ENCODE measurements at places on chromosomes 3 and 15.

- DNase-seq, result no peak
These were observed 3.1 kb downstream of the STAG1 start for GRCh38 chr3:136749091-136749490.

DNA sequence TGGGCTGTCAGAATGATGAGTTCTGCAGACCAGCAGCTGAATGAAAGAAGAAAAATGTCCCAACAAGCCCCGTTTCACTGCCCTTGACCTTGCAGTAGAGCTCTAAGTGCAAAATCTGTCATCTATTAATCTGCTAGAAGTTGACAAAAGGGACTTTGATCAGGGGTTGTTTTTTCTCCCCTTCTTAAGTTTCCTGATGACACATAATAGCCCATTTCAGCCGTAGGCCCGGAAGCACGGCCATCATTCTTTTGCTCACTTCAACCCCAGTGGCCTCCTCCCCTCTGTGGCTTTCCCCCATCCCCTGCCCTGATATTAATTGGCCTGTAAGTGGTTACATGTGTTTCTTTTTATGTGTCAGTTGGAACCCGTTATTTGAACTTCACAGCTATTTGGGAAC lies 298.9 kb downstream of the RPLP1 start:
- no peak for DNase-seq

- no peak for DNase-seq
These were observed 722 bp downstream of the CACNA1D start for GRCh38 chr3:53495146-53495519.

- no peak for DNase-seq
These were observed 331.2 kb downstream of the MECOM start for GRCh38 chr3:169332310-169332709.

DNA sequence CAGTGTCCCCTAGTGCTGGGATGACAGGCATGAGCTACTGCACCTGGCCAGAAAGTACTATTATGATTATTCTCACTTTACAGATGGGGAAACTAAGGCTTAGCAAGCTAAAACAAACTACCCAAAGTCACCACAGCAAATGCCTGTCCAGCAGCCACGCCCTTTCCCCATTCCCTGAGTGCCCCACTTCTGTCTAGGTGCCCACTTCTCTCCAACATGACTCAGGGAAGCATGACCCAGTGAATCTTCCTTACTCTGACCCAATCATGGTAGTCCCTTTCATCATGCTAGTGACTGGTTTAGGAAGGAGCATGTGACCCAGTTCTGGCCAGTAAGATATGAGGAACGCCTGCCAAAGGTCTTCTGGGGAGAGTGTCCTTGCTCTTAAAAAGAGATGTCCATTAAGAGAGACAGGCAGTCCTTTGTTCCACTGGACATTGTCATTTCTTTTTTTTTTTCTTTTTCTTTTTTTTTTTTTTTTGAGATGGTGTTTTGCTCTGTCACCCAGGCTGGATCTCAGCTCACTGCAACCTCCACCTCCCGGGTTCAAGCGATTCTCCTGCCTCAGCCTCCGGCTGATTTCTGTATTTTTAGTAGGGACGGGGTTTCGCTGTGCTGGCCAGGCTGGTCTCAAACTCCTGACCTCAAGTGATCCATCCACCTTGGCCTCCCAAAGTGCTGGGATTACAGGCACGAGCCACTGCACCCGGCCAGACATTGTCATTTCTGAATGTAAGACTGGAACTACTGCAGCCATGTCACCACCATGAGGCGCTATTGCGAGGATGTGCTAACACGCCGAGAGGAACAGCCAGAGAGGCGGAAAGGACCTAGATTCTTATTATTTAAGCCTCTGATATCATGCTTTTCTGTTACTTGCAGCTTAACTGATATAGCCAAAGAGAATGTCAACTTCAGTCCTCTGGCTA lies 19.8 kb downstream of the MEGF11 start:
- DNase-seq, result peak; percentile 19

- peak; percentile 62 for DNase-seq
These were observed 16.8 kb upstream of the CCNDBP1 start for GRCh38 chr15:43168192-43169107.

DNA sequence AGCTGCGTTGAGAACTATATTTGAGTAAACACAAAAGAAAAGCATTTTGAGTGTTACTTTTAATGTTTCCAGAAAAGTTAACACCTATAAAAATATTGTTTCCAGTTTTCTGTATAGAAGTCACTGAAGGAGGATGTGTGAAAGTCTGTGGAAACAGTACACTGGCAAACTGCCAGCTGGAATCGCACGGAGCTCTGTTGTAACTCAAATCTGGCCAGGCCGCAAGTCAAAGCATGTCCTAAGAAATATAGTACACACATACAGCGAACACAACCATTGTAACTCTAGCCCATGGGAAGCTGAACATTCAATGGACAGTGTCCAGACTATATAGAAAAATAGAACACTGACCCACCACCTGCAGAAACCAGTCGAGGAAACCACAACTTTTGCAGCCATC lies 657.2 kb downstream of the FHIT start:
- peak; percentile 2 for DNase-seq

GRCh38 chr3:11810276-11810675 lies 36.4 kb downstream of the TAMM41 start:
- DNase-seq, result peak; percentile 66

- no peak for DNase-seq
These were observed 243.5 kb downstream of the NFKBIZ start for GRCh38 chr3:102092617-102093466.

- DNase-seq, result no peak
These were observed 223.0 kb upstream of the BHLHE40 start for GRCh38 chr3:4756057-4756775.

DNA sequence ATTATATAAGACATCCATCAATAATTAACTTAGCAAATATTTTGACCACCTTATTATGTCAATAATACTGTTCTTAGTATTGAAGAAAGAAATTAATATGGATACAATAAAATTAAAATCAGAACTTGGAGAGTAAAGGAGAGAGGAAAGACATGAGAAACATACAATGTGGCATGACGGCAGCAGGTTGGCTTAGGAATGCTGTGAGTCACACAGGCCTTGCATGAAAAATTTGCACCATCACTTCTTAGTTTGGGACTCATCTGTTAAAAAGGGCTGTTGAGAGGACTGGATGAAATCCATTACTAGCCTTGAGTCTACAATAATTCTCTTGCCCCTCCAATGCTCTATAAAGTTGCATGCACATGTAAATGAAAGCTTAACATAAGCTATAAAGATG lies 880.8 kb downstream of the ROBO1 start:
- DNase-seq, result peak; percentile 41

- peak; percentile 82 for DNase-seq
These were observed 35.8 kb downstream of the MGLL start for GRCh38 chr3:127786353-127787070.

- no peak for DNase-seq
These were observed 1408.0 kb upstream of the GBE1 start for GRCh38 chr3:83169473-83169872.

DNA sequence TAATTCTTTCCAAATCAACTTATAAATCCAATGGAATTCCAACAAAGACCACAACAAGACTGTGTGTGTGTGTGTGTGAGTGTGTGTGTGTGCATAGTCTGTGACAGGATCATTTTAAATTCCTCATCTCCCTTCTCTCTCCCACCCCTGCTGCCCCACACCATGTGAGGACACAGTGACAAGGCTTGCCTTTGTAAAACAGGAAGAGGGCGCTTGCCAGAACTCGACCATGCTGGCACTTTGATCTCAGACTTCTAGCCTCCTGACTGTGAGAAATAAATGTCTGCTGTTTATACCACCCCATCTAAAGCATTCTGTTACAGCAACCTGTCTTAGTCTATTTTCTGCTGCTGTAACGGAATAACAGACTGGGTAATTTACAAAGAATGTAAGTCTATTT lies 99.1 kb downstream of the NSMCE3 start:
- no peak for DNase-seq

DNA sequence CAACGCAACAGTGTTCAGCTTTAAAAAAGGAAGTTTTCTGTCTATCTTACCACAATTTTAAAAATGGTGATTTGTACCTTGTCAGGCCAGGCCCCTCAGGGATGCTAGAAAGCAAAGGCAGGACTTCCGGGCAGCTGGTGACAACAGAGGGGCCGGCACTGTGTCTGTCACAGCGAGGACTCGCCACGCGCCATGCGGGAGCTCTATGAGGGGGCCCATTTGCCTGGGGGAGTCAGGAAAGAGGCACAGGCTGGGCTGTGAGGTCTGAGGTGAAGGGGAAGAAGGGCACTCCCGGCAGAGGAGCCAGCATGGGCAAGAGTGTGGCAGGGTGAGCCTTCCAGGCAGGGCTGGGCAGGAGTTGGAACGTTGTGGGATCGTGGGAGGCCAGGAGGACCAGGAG lies 7.0 kb downstream of the IQSEC1 start:
- no peak for DNase-seq

DNA sequence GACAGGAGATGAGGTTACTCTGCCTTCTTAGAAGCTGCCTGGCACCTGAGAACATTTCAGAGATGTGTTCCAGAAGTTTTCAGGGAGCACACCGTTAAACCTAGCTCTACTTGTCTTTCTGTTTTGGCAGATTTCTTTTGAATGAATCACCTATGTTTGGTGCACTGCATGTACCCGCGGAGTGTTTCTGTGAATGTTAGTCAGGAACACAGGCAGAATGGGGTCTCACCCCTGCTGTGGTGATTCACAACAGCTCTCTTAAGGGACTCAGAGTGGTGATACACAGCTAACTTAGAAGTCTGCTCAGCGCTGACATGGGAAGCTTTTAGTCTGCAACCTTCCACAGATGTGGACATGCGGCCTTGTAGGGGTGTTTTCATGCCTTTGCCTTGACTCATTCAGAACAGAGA lies 24.0 kb downstream of the TSEN2 start:
- peak; percentile 99 for DNase-seq

DNA sequence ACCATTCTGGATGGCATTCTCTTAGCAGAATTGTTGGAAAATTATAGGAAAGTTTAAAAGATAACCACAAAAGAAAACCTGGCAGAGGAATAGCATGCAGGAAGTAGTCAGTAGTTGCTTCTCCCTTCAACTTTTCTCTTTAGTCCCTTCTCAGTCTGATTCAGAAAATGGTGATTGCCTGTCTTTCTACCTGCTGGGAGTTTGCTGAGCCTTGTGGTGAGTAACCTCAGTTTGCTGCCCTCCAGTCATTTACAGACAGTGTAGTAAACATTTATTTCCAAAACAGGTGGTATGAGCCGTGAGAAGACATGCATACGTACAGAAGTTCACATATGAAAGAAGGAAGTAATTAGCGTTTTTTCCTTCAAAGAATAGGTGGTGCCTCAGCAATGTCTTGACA lies 224.7 kb upstream of the POU1F1 start:
- no peak for DNase-seq

- no peak for DNase-seq
These were observed 308.5 kb upstream of the RASGRP1 start for GRCh38 chr15:38873158-38873557.

DNA sequence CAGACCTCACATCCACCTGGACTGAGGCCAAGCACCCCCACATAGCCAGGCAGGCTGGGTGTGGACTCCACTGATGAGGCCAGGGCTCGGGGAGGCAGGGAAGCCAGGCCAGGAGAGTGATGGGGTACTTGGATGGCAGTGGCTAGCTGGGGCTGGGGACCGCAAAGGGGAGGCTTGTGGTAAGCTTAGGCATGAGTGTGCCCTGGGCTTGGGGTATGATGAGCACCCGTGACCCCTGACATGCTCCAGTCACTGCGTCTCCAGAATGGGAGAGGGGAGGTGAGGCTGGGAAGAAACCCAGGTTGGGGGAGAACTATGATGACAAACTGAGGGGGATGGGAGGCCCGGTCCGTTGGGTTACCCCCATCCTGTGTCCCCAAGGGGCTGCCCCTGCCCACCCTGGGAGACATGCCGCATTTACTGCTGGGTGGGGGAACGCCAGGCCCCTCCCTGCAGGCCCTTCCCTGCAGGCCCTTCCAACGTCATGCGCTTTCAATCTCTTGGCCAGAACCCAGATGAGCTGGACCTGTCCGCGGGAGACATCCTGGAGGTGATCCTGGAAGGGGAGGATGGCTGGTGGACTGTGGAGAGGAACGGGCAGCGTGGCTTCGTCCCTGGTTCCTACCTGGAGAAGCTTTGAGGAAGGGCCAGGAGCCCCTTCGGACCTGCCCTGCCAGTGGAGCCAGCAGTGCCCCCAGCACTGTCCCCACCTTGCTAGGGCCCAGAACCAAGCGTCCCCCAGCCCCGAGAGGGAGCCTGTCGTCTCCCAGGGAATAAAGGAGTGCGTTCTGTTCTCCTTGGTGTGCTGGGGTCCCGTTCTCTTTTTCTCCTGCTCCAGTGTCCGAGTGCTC lies 34.1 kb downstream of the TSPAN3 start:
- no peak for DNase-seq

DNA sequence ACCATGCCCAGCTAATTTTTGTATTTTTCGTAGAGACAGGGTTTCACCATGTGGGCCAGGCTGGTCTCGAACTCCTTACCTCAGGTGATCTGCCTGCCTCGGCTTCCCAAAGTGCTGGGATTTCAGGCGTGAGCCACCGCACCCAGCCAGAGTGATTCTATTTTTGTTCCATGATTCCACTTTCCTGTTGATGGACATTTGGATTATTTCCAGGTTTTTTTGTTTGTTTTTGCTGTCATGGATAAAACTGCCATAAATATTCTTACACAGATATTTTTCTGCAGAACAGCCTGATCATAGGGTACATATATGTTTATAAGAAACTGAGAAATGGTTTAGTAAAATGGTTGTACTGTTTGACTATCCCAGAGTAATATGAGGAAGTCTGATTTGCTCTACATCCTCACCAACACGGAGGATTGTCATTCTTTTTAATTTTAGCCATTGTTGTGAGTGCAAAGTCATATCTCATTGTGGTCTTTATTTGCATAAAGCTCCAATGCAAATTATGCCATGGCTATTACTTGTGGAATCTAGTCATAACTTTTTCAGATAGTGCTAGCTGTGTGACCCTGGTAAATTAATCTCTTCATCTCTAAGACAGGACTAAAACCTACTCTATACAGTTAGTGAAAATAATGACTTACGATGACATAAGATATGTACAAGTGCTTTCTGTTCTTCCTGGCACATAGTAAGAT lies 42.7 kb downstream of the MAP6D1 start:
- no peak for DNase-seq

DNA sequence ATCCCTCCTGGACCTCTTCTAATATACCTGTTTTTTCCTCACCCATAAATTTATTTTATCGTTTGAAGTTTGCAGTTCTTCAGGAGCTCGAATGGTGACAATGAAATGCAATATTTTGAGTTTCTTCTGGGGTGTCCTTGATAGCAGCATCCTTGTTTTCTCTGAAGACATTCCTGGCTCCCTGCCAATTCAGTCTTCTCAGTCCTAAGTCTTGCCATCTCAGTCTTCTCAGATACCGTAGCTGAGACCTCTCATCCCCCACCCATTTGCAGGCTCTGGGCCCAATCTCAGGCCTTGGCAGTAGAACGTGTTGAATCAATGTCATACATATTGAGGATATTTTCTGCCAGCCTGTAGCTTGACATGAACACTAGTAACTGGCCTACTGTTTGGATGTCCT lies 140.9 kb downstream of the NECTIN3 start:
- no peak for DNase-seq

- peak; percentile 41 for DNase-seq
These were observed at the start of gene CAMP for GRCh38 chr3:48222616-48223513. CAMP (plus strand) TSS chr3:48223495; CDS start chr3:48223512, 17 bp downstream.

DNA sequence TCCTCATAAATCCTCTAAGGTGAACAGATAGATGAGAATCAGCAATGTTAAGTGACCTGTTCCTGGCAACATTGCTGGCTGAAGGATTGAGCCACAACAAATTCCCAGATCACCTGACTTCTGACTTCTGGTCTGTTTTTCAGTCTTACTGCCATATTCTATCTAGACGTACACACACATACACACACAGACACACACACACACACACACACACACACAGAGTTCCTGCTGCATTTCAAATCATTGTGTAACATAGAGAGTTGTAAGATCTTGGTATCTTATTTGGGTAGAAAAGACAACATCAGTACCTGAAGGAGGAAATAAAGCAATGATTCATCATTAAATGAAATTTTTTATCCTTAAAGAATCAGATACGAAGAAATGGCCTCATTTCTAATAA lies 342.6 kb downstream of the MFSD1 start:
- no peak for DNase-seq
